ENCODE measurements at places on chromosomes 5 and 9.

- no peak for DNase-seq
These were observed 38.7 kb downstream of the CXXC5 start for GRCh38 chr5:139686706-139687441.

GRCh38 chr5:151671950-151672349 lies 14.8 kb downstream of the SPARC start:
- no peak for DNase-seq

- DNase-seq: no peak
These were observed 252.0 kb upstream of the GAS1 start for GRCh38 chr9:87199278-87199677.

GRCh38 chr5:69129413-69129812 lies 35.6 kb downstream of the SLC30A5 start:
- DNase-seq: peak; percentile 7
